ENCODE measurements at places on chromosomes 5 and 9.
A peak's percentile ranks its signal among the peaks of the same experiment; 100 is the strongest.

DNA sequence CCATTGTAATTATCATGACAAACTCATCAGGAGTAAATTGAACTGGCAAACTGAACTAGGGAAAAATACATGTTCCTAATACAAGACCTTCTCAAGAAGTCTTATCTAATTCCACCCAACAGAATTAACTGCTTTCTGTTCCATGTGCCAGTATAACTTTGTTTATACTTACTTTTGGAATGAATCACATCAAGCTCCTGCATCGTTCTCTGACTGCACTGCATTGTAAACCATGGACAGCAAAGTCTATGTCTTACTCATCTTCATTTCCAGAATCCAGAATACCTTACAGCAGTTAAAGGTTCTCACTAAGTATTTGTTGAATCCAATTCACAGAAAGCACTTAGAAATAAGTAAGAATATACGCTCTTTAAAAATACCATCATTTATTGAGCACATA, 102.8 kb downstream of the PLK2 start:
- DNase-seq, result no peak

GRCh38 chr9:129471201-129472019, 149.5 kb downstream of the C9orf50 start:
- DNase-seq, result no peak

DNA sequence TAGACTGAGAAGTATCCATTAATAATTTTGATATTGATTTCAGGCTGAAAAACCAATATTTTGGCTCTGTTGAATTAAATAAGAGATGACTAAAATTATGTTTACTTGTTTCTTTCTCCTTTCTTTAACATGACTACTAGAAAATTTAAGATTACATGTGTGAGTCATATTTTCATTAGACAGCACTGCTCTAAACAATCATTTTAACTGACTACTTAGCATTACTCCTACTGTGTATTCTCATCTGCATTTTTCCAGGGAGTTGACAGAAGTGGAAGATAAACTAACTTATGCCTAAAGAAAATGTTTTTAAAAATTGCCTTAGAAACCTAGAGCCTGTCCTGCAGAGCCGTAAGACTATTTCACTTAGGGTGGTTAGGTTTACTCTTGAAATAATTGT, 29.1 kb downstream of the TNC start:
- DNase-seq, result no peak

DNA sequence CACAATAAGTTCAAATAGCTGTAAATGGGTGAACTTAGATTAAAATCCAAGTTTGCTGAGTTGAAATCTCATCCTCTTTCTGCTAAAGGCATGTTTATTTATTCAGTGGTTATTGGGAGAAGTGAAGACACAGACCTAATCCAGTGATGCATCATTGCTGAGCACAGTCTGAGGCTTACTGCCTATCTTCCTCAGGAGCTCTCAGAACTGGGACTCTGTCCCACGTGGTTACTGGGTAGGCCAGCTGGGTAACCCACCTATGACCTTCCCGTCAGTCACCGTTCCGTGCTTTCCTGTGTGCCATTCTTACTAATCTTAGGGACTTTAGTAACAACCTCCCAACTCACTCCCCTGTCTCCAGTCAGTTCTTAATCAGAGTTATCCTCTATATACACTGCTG, 226.8 kb upstream of the ATP10B start:
- DNase-seq, result no peak

DNA sequence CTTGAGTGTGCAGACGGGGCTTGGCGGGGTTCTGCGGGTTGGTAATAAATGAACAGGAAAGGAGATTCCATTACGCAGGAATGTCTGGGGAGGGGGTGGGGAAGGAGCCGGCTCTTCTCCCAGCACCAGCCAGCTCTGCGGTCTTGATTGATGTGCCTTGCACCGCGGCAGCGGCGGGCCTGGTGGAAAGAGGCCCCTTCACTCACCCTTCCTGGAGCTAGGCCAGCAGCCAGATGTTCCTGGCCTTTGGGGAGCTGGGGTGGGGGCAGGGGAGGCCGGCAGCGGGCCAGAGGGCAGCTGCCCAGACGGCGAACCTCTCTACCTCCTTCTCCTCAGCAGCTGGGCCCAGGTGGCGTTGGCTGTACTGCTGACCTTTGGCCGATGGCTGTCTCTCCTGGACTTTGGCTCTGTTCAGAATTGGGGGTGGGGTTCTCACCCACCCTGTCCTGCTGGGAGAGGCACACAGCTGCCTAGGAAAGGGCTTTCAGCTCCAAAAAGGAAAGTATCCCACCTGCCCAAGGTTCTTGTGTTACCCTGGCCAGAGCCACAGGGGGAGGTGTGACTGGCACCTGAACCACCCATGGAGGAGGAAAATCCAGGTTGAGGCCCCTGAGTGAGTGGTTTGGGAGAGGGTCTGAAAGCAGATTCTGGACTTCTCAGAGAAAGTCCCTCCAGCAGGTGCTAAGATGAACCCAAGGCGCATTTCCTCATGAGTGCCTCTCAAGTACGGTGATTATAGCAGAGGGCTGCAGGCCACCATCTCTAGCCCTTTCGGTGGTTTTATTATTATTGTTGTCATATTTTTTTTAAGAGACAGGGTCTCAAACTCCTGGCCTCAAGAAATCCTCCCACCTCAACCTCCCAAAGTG, 58.0 kb upstream of the SYNPO start:
- DNase-seq, result no peak

DNA sequence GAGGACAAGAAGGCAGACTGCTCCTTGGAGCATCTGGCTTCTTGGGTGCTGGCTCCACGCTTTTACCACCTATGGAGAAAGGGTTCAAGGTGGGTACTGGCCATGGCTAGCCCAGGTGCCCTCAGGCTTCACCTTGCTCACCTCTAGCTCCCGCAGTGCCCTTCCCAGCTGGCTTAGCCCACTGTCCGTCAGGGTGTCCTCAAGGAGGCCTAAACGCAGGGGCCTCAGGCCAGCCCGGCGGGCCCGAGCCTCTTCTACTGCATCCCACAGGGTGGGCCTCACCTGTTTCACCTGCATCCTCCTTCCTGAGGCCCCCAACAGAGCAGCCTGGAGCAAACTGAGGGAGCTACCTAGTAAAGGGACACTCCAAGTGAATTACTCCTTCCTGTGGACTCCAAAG, 9.1 kb downstream of the SLC35A4 start:
- no peak for DNase-seq

- DNase-seq, result no peak
Observed at GRCh38 chr5:149887622-149888183, 56.9 kb downstream of the PDE6A start.

GRCh38 chr5:103589357-103589756, 26.8 kb upstream of the NUDT12 start:
- no peak for DNase-seq

DNA sequence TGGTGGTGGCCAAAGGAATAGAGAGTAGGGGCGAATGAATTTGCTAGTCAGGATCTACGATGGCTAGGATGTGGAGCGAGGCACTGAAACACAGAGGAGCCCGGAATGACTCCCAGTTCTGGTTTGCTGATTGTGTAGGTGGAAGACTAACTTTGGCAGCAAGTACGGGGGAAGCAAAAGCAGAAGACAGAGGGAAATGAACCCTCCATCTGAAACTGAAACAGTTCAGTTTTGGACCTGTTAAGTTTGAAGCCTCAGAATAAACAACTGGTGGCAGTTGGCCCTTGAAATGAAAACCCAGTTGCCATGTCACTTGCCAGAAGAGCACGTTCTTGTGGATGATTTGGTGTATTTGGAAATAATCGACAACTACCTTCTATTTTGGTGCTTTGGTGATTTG, 15.4 kb upstream of the SMIM15 start:
- DNase-seq, result no peak

DNA sequence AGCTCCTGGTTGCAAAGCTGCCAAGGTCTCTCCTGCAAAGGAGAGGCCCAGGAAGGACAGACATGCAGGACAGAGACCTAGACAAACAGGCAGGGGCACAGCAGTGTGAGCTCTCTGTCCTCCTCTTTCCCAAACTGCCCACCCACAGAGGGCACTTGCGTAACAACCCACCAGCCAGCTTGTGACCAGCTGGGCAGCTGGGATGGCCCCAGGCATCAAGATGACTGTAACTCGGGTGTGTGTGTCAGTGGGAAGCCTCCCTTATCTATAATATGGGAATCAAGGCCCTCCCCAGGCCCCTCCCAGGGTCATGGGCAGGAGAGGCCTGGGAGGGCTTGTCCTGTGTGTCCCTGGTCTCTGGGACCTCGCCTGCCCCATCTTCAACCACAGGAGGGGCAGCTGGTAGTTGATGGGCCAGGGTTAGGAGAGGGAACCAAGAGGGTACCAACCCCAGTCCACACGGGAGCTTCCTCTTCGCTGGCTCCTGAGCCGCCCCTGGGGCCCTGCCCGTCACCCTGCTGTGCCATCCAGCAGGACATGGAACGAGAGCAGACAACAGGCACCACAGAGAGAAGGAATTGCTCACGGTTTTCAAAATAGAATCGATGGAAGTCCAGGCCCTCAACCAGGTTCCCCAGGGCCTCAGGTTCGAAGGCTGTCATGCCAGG, 37.9 kb downstream of the SLC6A7 start:
- DNase-seq, result no peak

GRCh38 chr5:158175934-158176481, 317.1 kb upstream of the CLINT1 start:
- DNase-seq, result no peak

GRCh38 chr9:34723141-34723540, 13.2 kb upstream of the CCL21 start:
- no peak for DNase-seq

DNA sequence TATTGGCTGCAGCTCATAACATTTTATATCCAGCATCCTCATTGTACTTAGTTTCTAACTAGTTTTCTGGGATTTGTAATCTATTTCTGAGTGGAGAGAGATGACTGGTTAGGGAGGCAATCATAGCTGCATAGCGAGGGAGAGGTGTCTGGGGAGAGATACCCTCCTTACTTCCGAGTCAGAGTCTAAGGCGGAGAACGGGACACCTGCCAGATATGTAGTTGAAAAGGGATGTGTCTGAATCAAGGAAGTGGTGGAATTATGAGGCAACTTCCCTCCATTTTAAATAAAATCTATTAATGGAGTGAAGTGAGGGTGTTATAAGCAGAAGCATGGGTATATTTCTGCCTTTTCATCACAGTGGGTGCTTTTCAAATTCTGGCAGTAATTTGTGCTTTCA, 126.5 kb downstream of the MAST4 start:
- no peak for DNase-seq

DNA sequence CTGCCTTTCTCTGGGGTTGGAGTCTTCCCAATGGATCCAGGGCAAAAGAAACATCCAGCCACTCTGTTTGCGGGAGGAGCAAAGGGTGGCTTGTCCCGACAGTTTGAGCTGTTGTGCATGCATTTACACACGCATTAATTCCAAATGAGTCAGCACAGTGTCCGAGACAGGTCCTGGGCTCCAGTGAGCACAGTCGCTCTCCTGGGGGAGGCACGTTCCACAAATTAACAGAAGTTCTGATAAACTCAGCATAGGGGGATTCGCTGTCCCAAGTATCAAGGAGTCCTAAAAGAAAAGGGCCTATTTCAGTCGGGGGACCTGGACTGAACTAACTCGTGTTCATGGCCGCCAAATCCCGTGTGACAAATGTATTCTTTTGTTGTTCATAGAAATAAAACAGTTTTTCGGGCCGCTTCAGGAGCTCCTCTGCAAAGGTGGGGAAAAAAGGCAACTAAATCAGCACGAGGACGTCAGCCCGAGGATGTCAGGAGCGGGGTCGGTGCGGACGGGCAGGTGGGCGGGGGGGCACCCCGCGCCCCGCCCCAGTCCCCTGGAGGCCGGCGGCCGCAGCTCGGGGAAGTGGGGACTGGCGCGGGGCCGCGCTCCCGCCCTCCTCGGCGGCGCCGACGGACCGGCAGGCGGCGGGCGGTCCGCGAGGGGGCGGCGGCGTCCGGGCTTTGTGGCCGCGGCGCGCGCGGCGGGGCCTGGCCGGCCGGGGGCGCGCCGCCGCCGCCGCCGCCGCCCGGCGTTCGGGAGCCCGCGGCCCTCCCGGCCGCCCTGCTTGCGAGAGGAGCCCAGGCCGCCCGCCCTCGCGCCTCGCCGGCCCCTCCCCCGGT, at the start of gene MSANTD3:
MSANTD3 (plus strand) TSS at position 614 of the 836 bp plus-strand sequence. CDS start 14,796 bp downstream, outside the sequence.
- peak; percentile 92 for DNase-seq

GRCh38 chr9:129282731-129283211, 104.7 kb upstream of the IER5L start:
- DNase-seq, result peak; percentile 50

DNA sequence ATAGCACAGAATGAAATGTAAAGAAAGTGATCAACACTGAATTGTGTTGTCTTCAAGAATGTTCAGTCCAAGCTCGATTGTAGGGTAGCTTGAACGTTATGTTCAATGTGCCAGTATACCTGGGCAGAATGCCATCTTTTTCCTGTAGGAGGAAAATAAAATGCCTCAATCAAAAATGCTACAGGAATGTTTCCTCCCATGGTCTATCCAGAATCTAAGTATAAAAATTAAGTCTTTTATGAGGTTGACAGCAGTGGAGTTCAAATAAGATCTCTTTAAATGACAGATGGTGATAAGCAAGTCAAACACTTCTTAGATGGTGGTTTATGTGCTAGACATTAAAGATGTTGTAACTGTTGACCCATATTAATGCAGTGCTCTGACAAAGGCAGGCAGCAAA, 488.6 kb downstream of the CSNK1G3 start:
- no peak for DNase-seq

GRCh38 chr5:95962785-95963184, 1.1 kb upstream of the ELL2 start:
- DNase-seq, result no peak

- DNase-seq, result no peak
Observed at GRCh38 chr5:149338364-149338763, 6.9 kb upstream of the GRPEL2 start.

- DNase-seq, result no peak
Observed at GRCh38 chr5:66653325-66653724, 57.1 kb downstream of the MAST4 start.

DNA sequence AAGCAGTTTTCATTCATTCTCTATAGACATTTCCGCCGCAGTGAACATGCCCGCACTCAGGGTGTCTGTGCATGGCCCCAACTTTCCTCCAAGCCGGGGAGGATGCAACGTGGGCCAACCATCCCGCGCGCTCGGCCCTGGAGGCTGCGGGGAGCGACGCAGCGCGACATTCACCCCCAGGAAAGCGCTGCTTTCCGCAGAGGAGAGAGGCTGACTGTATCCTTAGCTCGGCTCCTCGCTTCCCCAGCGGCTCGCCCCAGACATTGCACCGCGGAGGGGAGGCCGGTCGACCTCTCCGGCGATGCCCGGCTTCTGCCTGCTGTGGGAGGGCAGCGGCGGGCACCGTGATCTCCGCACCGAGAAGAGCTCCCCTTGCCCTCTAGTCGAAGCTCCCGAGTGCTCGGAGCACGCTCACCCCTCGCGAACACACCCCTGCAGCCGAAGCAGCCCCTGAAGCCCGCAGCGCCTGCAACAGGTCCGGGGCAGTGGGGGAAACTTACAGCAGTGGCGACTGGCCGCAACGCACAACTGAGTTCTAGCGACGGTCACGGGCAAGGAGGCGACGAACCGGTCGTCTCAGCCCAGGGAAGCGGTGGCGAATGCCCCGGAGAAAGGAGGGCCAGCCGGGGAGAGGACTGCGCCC, 600 bp downstream of the ENC1 start:
- no peak for DNase-seq

GRCh38 chr5:38551030-38552017, 5.1 kb downstream of the LIFR start:
- no peak for DNase-seq
